Glomerular endothelial cell (primary cell): ENCODE measurements at places on chromosomes 11 and 22. TPM values are rescaled to one million over a fixed set of nuclear protein-coding genes. Genes with fewer than 3 reads are reported as not detected.

PARVB gene
- 118 and 222 TPM in 2 replicates for total RNA-seq

CABP7 gene
- total RNA-seq = not detected in 2 replicates

RIMBP3C gene
- 0.44 TPM in 1 of 2 replicates, not detected in the other for total RNA-seq

TSPAN32 gene
- total RNA-seq = not detected in 2 replicates

C11orf65 gene
- total RNA-seq = not detected in 2 replicates

DDI1 gene
- not detected in 2 replicates for total RNA-seq

C2CD2L gene
- 8.9 and 13.2 TPM in 2 replicates for total RNA-seq

OR2AG2 gene
- 0.15 and 0.18 TPM in 2 replicates for total RNA-seq

APOBEC3H gene
- not detected in 2 replicates for total RNA-seq

CDON gene
- total RNA-seq = 6.1 and 7.7 TPM in 2 replicates

TBX1 gene
- total RNA-seq = 0.63 and 3.6 TPM in 2 replicates

SLC22A6 gene
- not detected in 2 replicates for total RNA-seq
